ENCODE measurements at places on chromosomes 16 and 17.

GRCh38 chr17:75350706-75351105, 54.8 kb downstream of the GRB2 start:
- DNase-seq, result no peak

DNA sequence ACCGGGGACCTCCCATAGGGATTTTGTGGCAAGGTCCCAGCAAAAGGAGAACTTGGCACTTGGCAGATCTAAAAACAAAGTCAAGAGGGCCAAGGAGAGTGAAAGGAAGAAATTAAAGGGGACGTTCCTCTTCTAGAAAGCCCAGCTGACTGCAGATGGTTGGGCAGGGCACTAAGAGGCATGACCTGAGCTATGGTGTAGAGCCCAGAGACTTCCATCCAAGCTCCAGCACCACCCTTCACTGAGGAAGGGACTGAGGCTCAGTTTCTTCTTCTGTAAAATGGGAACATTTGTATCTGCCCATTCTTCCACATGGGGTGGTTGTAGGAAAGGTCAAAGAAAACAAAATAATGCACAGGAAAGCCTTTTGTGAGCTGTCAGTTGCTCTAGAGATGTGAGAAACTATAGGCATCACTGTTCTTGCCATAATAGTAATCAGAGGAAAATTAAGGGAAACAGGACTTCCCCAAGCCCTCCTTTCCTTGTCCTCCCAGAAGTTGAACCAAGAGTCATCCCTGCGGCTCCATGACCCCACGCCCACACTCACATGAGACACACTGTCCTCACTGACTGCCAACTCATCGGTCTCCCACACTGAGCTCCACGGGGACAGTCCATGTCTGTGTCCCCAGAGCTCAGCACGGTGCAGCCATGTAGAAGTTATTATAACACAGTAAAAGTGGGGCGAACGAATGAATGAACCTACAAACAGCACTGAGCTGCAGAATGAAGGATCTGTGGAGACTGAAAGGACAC, 10.4 kb downstream of the CD300LF start:
- no peak for DNase-seq

GRCh38 chr16:80084614-80085013, 456.2 kb upstream of the DYNLRB2 start:
- peak; percentile 57 for DNase-seq

GRCh38 chr16:46961373-46962353, 11.8 kb downstream of the DNAJA2 start:
- peak; percentile 18 for DNase-seq

GRCh38 chr17:46026166-46027047, 27.4 kb downstream of the STH start:
- DNase-seq, result no peak

- peak; percentile 89 for DNase-seq
These were observed at the start of gene NAE1 for GRCh38 chr16:66830422-66831404. NAE1 (minus strand) TSS chr16:66830976; CDS start chr16:66830899, 77 bp downstream.

DNA sequence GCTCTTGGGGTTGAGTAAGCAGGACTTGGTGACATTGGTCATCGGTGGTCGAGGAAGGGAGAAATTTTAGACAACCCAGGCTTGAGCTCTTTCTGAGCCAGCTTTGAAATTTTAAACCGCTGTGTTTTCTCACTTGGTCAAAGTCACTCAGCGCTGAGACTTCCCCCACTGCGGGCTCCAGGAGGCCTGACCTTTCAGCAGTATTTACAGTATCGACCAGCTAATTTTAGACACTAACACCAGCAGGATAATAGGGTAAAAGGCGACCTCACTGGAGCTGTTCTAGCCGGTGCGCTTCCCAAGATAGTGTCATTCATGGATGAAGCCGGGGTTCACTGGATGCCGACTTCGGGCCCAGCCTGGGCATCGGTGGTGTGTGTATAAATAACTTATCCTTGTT, 29.7 kb upstream of the WSCD1 start:
- DNase-seq, result no peak

GRCh38 chr16:88504489-88505404, 51.7 kb downstream of the ZFPM1 start:
- peak; percentile 34 for DNase-seq

DNA sequence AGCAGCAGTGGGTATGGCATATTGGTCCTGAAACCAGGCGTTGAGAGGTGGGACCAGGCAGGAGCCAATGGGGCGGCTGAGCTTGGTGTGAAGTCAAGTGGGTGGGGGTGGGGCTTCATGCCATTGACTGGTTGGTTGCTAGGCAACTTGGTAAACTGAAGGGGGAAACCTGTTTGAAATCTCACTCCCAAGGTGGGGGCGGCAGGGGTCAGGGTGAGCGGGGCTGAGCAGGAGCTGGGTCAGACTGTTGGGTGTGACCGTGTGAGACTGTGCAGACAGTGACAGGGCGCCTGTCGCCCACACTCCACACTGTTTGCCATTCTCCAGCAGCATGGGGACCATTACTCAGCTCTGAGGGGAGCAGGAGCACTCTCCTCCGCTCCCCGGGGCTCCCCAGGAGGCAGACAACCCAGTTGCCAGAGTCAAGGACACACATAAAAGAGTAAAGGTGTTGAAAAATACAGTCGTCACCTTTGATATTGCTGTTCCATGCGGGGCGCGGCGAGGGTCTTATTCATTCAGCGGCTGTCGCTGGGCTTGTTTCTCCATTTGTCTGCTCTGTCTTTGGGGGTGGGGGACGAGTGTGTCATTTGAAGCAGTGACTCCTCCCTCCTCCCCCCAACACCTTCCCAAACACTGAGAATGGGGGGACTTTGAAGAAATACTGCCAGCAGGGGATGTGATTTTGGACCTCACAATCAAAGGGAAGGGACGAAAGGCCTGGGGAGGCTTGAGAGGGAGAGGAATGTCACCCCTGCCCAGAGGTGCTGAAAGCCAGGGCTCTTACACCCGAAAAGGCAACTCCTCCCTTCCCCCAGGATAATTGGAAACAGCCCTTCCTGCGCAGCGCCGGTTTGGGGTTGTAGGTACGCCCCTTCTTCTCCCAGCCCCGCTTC, 1.2 kb upstream of the EFNB3 start:
- DNase-seq, result no peak

DNA sequence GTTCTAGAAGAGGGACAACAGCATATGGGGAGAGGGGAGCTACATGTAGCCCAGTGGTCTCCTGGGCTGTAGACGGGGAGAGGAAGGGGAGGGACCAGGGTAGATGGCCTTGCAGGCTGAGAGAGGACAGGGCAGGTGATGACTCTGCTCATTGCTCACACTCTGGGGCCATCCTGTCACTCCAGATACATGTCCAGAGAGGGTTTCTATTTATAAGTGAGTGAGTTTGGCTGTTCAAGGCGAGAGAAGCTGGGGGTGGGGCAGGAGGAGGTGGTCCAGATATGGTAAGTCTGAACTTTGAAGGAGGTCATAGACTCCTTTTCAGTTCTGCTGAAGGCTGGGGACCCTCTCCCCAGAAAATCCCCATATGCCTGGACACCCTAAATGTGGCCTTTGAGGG, 22.2 kb downstream of the CACNA1G start:
- no peak for DNase-seq
